NCI-H510A treated with DMSO at 0.1 percent for 48 hours (cell line): ENCODE measurements at places on chromosomes 11 and 22.

- DNase-seq: no peak
These were observed 48.7 kb downstream of the IGLL5 start for GRCh38 chr22:22936180-22936914.

DNA sequence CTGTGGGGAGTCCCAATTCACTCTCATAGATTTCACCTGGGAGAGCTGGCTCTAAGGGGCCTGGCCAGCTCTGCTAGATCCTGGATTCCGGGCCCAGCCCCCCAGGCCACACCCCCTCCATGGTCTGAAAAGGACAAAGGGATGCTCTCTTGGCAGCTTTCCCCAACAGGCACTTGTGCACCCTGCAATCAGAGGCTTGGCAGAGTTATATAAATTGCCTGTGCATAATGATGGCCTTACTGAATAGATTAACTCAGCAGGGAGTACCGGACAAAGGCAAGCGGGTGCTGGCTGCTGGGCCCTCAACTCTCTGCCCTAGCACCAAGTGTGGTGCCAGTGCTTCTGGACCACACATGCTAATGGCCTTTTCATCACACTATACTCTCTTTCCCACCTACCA, 461.6 kb downstream of the BUD13 start:
- DNase-seq: no peak

DNA sequence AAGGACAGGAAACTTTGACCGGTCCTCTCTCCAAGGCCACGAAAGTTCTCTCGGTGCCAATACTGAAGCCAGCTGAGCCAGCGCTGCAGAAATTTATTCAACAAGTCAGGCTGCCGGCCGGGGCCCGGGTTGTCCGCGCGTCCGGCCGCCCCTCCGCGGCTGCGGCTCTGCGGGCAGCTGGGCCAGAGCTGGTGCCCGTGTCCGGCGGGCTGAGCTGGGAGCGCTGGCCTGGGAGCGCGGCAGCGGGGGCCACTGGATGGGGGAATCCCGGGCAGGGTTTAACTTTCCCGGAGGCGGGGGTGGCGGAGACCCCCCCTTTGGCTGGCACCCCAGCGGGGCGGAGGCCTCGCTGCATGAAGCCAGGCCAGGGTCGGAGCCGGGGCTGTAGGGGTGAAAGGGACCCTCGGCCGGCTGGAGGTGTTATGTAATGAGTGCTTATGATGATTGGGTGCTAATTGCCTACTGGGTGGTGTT, 12.3 kb upstream of the CACNA1I start:
- DNase-seq: no peak

GRCh38 chr11:77046060-77046501, 11.9 kb downstream of the B3GNT6 start:
- DNase-seq: peak; percentile 45

DNA sequence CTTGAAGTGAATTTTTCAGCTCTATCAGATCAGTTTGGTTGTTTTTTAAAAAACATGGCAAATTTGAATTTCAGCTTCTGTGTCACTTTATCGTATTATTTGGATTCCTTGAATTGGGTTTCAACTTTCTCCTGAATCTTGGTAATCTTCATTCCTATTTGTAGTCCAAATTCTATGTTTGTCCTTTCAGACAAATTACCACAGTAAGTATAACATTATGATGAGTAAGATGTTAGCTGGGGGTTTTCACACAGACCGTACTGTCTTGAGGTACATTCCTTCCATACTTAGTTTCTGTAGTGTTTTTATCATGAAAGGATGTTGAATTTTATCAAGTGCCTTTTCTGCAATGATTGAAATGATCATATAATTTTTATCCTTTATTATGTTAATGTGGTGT, 28.0 kb downstream of the OR5B17 start:
- DNase-seq: no peak

DNA sequence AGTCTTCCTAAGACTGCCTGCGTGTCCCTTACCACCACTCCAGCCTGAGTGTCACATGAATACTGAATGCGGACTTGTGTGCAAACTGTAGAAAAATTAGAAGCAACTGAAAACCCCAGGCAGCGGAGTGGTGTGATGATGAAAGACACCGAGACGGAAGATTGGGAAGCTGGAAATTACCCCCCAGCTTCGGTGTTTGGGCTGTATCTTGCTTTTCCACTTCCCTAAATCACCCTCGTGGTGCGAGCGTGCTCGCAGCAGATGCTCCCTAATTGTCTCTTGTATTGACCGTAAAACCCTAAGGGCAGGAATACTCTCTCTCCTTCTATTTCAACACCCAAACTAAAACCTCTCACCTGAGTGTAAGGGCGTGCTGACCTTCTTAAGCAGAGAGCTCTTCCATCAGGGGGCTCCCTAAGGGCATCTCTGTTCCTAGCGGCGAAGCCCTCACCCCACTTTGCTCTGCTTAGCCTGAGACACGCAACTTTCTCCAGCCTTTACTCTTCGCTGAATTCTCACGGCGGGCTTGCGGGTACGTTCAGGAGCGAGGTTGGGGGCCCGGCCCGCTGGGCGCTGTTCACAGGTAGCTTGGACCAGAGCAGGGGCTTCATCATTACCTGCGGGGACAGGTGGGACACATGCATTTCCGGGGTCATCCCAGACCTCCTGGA, 62.4 kb downstream of the CRYBB2 start:
- DNase-seq: no peak

DNA sequence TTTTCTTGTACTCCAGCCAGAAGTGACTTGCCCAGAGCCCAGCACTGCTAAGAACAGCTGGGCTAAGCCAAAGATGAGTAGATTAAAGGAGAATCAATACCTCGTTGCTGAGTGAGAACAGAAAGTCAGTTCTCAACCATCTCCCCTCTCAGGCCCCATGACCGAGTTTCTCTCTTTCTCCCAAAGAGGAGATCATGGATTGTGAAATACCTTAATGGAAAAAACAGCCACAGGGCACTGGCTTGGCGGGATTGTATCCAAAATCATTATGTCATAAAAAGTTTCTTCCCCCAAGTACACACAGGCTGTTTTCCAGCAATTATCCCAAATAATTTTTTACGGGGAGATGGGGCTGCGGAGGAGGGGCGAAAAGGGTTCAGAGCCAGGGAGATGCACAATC, 111.8 kb upstream of the TMEM45B start:
- no peak for DNase-seq

- no peak for DNase-seq
These were observed 70.2 kb upstream of the EED start for GRCh38 chr11:86174101-86175046.

DNA sequence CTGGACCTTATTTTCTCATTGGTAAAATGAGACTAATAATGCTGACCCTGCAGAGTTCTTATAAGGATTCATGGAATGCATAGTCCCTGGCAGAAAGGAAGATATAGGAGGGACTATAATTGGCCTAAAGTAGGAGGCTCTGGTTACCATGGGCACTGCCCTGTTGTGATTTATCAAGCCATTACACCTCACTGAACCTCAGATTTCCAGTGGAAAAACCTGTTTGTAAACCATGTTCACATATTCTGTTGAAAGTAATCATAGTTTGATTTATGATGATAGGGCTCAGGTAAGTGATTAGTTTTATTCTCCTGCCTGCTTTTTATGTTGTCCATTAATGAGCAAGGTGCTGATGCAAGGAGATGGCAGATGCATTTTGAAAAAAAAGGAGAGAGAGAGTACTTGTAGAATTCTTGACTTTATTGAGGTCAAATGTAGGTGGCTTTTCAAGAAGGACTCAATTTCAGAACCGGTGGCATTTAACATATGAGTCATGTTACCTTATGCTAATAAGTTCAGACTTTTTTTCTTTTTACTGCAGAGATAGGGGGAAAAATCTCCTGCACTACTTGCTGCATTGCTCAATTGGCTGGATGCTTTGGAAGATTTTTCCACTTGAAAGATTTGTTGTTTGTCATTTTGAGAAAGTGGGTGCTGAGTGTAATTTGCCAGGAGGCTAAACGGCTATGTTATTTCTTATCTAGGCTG, 14.6 kb downstream of the NF2 start:
- DNase-seq: no peak

DNA sequence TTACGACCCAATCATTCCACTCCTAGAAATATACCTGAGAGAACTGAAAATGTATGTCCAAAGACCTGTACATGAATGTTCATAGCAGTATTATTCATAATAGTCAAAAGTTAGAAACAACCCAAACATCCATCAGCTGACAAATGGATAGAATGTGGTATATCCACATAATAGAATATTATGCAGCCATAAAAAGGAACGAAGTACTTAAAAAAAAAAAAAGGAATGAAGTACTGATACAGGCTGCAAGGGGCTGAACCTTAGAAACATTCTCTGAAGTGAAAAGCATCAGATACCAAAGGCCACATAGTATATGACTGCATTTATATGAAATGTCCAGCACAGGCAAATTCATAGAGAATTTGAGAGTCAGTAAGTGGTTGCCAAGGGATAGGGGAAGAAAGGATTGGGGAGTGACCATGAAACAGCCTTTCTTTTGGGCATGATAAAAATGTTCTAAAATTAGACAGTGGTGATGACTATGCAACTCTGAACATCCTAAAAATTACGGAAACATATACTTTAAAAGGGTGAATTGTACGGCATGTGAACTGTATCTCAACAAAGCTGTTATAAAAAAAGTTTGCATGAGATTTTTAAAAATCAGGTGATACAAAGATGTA, 1.8 kb downstream of the TPST2 start:
- no peak for DNase-seq

DNA sequence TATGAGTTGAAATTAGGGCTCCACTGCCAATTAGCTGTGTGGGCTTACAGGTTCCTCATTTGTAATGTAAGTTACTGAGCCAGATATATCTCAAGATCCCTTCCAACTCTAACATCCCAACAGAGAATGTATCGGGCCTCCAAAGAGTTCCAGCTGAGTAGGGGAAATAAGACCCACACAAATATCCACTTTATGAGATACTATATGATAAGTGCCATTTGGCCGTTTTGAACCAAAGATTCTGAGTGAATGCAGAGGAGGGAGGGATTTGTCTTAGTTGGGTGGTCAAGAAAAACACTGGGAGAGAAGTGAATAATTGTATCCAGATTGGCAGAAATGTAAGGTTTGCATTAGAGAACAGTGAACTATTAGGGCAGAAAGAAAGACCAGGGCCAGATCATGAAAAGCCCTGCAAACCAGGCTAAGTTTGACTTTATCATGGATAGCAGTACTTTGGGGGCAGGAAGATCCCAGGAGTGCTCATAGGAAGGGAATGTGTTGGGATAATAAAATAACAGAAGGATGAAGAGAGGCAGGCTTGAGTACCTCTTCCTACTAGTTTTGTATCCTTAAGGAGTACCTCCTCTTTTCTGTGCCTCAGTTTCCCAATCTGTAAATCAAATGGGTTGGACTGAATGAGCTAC, 63.9 kb downstream of the RPL27A start:
- no peak for DNase-seq

DNA sequence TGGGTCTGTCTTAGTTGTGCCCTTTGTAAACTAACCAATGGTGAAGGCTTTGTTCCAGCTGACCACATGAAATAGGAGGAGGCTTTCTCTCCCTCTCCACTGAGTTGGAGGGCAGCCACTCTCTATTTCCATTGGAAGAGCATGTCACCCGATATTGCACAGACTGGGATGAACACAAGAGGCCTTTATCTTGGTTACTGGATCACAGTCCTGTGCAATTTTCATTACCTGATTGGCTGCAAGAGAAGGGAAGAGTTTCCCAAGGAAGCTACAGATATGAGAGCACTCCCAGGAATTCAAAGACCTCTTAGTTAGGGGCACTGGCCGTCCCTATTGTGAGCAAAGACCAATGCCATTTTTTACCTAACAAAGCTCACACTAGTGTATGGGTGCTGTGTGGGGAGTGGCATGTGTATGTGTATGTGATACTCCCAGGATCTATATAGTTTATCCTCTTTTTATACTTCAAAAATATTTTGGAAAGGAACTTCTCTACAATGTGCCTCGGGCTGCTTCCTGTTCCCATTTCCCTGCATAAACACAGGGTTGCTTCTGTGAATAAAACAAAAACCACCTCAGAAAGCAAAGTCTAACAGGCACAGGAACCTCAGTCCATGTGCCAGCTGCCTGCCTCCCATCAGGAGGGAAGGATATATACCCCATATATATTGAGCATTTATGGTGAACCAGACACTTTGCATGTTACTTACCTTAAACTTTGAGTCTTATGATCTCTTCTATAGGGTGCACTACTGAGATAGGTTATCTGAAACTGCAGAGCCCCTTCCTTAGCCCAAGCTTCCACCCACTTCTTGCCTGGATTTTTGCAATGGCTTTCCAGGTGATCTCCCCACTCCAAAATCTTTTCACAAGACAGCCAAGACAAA, 126.5 kb downstream of the RASSF10 start:
- peak; percentile 86 for DNase-seq

DNA sequence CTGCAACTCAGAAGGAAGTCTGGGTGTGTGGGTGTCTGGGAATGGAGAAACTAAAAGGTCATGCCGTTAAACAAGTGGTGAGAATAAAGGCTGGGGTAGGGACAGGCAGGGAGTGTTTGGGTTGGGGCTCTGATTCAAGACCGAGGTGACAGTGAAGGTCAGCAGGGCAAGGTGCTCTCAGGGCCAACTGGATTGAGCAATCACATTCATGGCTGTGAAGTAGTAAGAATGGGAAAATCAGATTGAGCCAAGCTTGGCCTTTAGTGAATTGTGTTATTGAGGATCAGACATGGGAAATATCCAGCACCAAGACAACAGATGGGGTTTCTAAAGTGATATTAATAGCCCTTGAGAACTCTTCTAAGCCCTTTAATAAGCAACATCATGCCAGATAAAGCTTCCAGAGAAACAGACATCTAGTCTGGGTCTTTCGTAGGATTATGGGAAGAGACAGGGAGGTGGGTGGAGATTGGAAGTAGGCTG, 24.3 kb downstream of the SCN3B start:
- no peak for DNase-seq

DNA sequence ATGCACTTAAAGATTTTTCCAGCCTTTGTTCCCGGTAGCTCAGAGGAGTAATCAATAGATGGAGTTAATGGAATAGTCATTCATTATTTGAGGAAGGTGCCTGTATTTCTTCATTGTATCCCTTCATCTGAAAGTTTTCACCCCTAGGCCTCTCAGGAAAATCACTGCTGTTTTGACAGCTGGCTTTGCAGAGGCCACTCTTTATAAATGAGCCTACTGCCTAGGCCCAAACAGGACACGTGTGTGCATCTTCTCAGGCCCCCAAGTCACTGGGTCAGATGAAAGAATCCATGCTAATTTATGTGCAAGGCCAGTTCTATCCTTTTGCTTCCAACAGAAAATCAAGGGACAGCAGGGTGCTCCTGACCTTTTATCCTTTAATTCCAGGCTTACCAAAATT, 76.8 kb downstream of the MPPED2 start:
- no peak for DNase-seq

- DNase-seq: no peak
These were observed 60.4 kb downstream of the TEAD1 start for GRCh38 chr11:12734625-12735024.

DNA sequence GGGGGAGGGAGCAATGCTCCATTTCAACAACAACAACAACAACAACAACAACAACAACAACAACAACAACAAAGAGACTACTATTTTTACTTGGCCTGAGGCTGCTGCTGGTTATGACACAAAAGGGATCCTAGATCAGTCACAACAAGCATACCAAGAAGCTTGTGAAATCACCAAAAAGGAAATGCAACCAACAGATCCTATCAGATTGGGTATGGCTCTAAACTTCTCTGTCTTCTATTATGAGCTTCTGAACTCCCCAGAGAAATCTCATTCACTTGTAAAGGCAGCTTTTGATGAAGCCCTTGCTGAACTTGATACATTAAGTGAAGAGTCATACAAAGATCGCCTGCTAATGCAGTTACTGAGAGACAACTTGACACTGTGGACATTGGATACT, 10.5 kb upstream of the MS4A2 start:
- no peak for DNase-seq

GRCh38 chr11:109963101-109963500, 130.1 kb upstream of the ZC3H12C start:
- no peak for DNase-seq

GRCh38 chr22:39994041-39994565, 651 bp upstream of the FAM83F start:
- no peak for DNase-seq
